ENCODE measurements at places on chromosomes 4 and X.

DNA sequence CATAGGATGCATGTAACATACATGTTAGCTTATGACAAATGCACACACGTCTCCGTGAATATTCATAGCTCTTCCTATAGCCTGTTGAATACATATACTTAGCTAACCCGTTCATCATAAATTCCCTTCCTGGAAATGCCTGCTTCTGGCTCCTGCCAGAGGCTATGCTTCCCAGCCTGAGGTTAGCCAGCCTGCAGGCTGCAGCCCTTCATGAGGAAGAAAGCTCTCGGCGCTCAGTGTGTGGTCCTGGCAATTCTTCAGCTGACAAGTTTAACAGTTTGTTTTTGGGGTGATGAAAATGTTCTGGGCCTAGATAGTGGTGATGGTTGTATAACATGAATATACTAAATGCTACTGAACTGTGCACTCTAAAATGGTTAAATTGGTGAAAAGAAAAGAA lies 48.8 kb upstream of the MAN2B2 start:
- no peak for ATAC-seq

- ATAC-seq = no peak
Observed at GRCh38 chr4:174058846-174059245, 224.6 kb downstream of the FBXO8 start.

DNA sequence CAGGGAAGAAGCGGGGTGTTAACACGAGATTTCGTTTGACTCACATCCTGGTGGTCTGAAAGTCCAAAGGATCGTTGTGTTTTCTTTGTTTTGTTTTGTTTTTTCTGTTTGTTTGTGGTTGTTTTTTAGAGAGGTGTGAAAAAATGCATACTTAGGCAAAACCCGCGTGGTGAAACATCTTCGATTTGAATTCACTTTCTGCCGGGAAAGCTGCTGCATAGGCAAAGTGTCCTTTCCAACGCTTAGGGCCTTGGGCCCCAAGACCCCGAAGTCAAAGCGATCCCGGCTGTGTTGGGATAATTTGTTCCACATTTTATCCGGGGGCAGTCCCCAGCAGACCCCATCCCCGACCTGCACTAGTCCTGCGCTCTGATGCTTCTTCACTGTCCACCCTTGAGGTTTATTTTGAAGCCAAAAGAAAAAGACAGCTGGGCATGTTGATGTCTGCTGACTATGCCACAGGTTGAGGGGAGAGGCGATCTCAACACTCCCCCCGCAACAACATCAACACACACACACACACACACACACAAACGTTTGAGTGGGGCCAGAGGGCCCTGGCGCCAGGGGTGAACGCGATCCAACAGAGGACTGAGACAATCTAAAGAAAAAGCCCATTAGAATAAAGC lies 2.0 kb downstream of the MSX1 start:
- no peak for ATAC-seq

DNA sequence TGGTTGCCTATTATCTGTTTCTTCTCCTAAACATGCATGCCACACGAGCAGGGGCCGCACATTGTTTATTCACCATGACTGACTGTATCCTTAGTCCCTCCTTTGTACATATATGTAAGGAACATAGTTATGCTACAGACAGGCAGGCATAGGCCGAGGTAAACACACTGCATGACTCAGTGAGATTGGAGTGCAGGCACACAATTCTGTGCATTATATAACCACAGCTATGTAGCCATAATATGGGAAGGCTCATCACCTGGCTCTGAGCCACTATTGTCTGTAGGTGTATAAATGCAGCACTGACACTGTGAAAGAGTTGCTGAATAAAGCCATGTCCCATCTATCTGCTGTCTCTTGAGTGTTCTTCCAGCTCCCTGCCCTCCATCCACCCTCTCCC lies 431.6 kb downstream of the IDS start:
- ATAC-seq = no peak

DNA sequence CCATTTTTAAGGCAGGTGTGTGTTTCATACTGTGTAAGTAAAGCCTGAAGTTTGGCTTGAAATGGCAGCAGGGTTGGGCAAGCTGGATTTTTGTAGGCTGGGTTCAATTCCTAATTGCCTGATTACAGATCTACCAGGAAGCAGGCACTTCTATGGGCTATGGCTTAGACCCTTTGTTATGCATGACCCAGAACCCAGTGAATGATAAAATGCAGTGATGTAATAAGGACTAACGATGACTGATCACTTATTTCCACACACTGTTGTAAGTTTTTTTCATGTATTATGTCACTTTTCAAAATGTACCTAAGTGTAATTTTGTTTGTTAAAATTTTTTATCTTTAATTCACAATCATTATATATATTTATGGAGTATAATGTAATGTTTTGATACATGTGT lies 8.6 kb downstream of the LANCL3 start:
- no peak for ATAC-seq

DNA sequence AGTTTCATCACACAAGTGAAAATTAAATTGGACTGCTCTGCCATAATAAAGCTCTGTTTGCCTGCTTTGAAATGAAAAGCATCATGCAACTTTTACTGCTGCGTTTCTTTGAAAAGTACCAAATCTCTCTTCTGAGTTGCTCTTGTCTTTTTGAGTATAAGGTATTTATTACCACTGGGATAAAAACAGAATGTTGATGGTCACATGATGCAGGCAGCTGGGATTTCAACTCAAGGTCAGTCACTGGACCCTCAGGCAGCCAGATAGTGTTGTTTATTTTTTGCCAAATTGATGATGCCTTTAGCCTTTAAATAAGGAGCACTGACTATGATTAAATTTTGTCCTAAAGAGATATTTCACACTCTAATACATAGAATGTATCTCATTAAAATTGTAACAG lies 32.7 kb downstream of the DMD start:
- no peak for ATAC-seq

DNA sequence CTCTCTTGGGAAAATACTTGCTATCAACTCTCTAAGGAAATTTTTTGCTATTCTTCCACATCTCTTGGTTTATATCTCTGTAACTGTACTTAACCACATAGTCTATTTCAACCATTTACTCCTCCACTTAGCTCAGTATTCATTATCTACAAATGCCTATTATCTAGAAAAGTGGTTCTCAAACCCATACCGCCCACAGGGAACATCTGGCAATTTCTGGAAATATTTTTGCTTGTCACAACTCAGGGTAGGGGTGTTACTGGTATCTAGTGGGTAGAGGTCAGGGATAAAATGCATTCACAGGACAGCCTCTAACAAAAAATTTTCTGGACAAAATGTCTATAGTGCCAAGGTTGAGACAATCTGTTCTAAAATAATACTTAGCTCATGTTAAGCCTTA lies 14.4 kb downstream of the ATRX start:
- ATAC-seq = no peak

- no peak for ATAC-seq
Observed at GRCh38 chrX:118855681-118856310, 32.2 kb downstream of the ZCCHC12 start.

DNA sequence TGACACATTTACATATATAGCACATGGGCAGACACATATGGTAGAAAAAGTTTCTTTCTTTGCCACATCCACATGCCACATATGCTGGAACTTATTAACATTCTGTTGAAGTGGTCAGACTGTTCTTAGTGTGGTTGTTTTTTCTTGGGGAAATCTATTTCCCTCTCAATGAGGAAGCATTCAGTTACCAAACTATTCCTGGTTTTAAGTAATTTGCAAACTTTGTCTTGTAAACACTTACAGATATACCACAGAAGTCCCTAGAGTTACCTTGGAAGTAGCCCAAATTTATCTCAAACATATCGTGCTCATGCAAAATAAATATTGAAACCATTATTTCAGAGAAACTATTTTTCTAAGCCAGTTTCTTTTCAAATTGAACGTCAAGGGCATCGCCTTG lies 625.5 kb upstream of the INTU start:
- no peak for ATAC-seq

- ATAC-seq = no peak
Observed at GRCh38 chr4:1058997-1059665, 47.7 kb downstream of the FGFRL1 start.

- no peak for ATAC-seq
Observed at GRCh38 chr4:47372561-47372960, 90.9 kb downstream of the COMMD8 start.

GRCh38 chr4:10075953-10076391 lies 40.6 kb downstream of the WDR1 start:
- ATAC-seq = no peak

GRCh38 chrX:39577206-39577984 lies 520.4 kb downstream of the BCOR start:
- ATAC-seq = no peak

DNA sequence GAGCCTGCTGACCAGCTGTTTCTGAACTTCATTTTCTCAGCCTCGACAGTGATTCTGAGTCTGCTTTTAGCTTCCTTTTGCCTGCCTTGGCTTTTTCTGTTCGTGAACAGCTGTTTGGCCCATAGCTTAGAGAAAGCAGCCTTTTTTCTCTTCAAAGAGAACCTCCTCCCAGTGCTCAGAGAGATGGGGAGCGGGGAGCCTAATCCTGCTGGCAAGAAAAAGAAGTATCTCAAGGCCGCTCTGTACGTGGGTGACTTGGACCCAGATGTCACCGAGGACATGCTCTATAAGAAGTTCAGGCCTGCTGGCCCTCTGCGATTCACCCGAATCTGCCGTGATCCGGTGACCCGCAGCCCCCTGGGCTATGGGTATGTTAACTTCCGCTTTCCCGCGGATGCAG lies 756 bp downstream of the PABPC5 start:
- no peak for ATAC-seq

DNA sequence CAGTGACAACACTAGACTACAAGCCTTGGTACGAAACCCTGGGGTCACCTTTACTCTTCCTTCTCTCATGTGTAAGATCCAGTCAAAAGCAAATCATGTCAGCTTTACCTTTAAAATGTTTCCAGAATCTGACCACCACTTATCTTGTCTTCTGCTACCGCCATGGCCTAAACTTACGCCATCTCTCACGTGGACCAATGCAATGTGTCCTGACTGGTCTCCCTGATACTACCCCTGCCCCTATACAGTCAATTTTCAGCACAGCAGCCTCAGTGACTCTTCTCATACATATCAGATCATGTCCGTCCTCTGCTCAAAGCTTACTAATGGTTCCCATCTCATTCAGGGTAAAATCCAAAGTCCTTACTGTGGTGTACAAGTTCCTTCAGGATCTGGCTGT lies 15.0 kb upstream of the MAML3 start:
- ATAC-seq = no peak

DNA sequence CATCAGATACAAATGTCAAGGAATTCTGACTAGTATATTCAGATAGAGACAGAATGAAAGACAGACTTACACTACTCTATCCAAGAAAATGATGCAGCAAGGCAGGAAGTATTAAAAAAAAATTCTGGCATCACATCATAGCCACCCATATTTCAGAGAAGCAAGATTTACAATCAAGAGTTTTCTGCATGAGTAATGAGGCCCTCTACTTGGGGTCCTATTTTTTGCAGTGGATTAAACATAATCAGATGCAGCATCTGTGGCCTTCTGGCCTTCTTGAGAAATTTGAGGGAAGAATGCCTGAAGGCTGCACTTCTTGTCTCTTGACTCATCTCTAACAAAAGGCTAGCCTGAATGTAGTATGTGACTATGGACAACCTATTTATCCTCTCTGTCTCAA lies 48.2 kb upstream of the SLIT2 start:
- ATAC-seq = peak; percentile 34

- no peak for ATAC-seq
Observed at GRCh38 chr4:8502836-8503585, 62.4 kb downstream of the TRMT44 start.

GRCh38 chr4:106358899-106359298 lies 9.7 kb downstream of the GIMD1 start:
- no peak for ATAC-seq

Data from gastroesophageal sphincter (tissue), 4 donors.